ENCODE measurements at places on chromosomes 2 and 18. TPM values are rescaled to one million over a fixed set of nuclear protein-coding genes. Genes with fewer than 3 reads are reported as not detected.

DNA sequence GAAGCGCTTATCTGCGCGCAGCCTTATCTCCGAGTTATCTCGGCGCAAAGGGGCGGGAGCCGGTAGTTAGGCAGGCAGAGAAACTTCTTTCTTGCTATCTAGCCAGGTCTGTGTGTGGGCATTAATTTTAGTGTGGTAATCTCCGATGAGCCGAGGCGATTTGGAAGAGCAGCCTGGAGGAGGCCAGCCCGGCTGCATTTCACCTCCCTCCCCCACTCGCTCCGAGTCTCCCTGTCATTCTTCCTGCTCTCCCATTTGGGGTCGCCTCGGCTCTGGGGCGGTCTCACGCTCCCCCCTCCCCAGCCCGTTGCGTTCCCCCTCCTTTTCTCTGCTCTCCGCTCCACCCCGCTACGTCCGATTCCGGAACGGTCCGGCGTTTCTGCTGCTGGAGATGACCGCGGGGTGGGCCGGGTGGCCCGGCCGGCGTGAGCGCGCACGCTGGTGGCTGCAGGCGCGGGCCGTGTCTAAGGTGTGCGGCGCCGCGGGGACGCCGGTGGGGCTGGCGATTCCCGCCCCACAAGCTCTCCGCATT is 566 bp downstream of the GATA6 start:
- DNase-seq: no peak

GRCh38 chr18:7116001-7116730 is 1.4 kb downstream of the LAMA1 start:
- DNase-seq: no peak

GRCh38 chr2:71042287-71042686 is 26.2 kb upstream of the NAGK start:
- no peak for DNase-seq

GRCh38 chr18:47204908-47205522 is 28.9 kb upstream of the IER3IP1 start:
- no peak for DNase-seq

GRCh38 chr2:60485055-60485454 is 68.4 kb downstream of the BCL11A start:
- DNase-seq: no peak

NEU4 gene
- total RNA-seq: 0.38 TPM

Measured in posterior vena cava (tissue), 2 donors.